Activated naive CD4-positive, alpha-beta T cell treated with anti-CD3 and anti-CD28 coated beads, Interleukin-2, amount 10 ng/mL, durations not matched to agents 7 days and 5 days (primary cell): ENCODE measurements at places on chromosomes 12 and 14.
A peak's percentile ranks its signal among the peaks of the same experiment; 100 is the strongest.

DNA sequence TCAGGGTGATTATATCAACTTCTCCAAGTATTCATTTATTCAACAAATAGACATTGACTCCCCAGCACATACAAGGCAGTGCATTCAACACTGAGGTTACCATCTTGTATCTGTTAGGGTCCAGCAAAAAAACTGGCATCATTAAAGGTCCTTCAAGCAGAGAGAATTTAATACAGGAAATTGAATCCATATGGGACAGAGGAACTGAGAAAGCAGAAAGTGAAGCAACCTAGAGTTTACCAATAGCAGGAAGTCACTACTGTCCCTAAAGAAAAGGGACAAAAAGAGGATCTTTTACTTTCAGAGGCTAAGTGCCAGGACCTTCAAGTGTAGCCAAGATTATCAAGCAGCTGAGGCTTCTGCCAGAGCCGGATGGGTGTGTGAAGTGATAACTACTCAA lies 237.8 kb upstream of the TBX3 start:
- no peak for DNase-seq

DNA sequence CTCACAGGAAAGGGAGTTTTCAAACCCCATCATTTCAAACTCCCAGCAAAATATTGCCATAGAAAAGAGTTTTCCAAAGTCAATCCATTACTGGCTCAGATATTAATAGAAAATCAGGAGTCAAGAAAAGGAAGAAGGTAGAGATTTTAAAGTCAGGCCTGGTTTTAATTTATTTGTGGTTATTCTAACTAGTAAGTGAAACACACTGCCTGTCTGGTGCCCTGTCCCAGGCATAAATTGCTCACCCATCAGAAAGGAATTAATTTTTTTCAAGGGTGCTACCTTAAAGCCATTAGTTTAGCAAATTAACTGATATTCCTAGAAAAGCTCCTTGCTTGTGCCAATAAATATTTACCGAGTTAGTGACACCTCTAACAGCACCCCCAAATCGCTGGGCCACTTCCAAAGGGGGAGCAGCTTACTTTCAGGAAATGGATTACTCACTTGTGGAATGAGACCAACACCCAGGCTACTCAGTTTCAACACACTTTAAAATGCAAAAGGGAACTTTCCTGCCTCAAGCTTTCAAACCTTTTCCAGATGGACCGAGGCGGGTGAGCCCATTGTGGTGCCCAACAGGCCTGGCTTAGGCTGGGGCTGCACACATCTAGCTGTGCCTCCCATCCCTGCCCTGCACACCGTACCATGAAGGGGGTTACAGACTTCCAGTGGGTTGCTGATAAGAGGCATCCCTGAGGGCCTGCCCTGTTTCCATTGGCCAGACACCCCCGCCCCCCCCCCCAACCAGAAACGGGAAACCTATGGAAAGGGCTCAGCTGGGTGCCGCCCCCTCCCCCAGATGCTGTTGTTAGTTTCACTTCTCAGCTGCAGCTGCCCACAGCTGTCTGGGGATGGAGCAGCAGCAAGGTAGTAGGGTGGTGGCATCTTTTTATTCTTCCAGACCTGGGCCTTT lies 117.2 kb downstream of the SAMD4A start:
- no peak for DNase-seq

GRCh38 chr14:104304451-104305351 lies 166.3 kb downstream of the KIF26A start:
- DNase-seq = no peak

GRCh38 chr12:30643366-30643765 lies 52.3 kb downstream of the IPO8 start:
- DNase-seq = no peak

DNA sequence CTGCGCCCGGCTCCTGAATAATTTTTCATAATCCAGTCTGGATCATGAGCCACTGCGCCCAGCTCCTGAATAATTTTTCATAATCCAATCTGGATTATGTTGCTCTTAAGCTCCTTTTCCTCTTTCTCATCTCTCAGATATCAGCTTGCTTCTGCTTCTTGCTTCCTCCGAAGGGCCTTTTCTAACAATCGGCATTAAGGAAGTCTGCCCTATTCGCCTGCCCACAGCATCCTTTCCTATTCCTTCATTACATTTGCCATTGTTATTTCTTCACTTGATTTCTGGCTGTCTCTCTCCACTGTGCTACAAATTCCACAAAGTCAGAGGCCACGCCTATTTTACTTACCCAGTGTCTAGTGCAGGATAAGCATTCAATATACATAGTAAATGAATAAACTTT lies 83.5 kb downstream of the TTC7B start:
- no peak for DNase-seq

DNA sequence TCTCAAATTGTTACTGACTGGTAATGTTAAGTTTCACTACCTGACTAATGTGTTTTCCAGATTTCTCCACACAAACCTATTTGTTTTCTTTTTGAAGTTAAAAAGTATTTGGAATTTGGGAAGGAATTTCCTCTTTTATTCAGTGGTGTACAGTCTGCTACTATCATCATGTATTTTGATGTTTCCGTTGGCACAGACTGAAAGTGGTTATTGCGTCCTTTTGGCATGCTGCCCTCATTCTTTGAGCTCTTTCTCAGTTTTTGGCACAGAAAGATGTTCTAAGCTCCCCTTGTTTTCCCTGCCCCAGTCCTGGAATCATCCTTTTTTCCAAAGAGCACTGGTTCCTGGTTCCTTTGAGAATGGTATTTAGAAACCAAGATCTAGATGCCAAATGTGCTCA lies 31.4 kb upstream of the RTRAF start:
- DNase-seq = no peak

DNA sequence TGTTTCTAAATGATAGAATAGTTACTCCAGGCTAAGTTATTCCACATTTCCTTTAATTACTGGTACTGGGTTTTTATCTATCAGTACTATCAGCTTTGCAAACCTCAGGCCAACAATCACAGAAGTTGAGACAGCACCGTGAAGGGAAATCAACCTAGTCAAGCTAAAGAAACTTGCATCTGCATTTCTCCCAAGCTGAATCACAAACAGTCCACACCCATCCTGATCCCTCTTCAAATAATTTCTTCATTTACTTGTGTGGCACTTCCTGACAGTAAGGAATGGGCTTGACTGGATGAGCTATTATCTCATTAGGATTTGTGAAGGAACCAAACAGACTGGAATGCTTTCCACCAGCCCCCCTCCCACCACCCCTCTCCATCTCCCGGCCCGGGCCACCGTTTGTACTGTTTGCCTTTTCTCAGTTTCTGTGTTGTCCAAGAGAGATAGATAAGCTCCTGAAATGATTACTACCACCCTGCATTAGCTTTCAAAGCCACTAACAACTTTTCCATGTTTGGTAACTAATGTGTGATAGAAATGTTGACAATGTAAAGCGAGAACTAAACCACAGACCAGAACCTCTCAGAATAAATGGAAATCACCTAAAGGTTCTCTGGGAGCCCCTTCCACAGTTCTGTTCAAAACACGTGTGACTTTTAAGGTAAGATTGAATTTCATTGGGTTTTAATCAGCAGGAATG lies 236.3 kb downstream of the SLC25A21 start:
- no peak for DNase-seq

DNA sequence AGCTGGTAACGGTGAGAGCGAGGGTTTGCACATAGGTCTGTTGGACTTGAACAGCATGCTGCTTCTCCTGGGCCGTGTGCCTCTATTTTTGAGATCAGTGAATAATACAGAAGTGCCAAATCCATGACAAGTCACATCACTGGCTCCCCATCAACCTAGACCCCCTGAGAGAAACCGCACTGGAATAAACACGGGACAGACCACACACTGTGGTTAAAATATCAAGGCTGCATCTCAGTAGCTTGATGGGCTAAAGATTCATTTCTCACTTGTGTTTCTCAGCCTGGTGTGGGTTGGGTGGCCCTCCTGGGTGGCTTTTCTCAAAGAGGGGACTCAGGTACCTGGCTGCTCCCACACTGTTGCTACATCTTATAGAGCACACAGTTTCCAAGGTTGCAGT lies 191.0 kb downstream of the DICER1 start:
- no peak for DNase-seq

DNA sequence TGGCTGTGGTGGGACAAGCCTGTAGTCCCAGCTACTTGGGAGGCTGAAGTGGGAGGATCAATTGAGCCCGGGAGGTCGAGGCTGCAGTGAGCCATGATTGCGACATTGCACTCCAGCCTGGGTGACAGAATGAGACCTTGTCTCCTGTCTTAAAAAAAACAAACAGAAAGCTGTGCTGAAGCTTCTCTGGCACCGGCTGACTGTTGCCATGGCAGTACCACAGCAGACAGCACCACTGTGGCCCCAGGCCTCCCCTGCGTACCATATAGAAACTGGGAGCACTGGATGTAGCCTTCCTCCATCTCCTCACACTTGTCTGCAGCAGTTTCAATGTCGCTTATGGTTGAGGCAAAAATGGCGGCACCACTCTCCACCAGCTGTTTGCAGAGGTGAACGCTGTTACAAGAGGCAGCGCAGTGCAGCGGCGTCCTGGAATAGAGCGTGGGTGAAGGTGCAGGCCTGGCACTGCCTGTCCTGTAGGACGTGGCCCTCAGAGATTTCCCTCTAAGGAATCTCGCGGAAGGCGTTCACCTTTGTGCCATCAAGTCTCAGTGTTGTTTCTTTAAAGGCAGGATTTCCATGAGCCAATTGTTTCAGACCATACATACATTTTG lies 21.9 kb downstream of the ZFYVE21 start:
- peak; percentile 13 for DNase-seq

DNA sequence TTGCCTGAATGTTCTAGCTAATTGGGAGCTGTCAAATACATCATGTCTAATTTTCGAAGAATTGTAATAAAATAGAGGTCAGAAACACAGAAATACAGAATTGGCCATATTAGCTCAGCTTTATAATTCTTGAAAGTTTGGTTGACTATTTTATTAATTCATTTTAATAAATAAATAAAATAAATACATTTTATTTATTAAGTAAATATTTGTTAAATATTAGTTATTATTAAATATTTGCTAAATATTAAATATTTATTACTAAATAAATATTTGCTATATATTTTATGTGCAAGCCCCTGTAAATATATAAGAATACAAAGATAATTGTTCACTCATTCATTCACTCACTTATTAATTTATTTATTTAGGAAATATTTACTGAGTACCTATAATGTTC lies 231.3 kb downstream of the SSPN start:
- no peak for DNase-seq

- DNase-seq = no peak
Observed at GRCh38 chr12:96751626-96752025, 155.4 kb upstream of the NEDD1 start.

- DNase-seq = no peak
Observed at GRCh38 chr12:62436164-62436503, 30.5 kb upstream of the MON2 start.

- DNase-seq = no peak
Observed at GRCh38 chr12:24742378-24742777, 206.5 kb downstream of the BCAT1 start.

GRCh38 chr14:54804538-54805041 lies 98.0 kb downstream of the GCH1 start:
- no peak for DNase-seq

DNA sequence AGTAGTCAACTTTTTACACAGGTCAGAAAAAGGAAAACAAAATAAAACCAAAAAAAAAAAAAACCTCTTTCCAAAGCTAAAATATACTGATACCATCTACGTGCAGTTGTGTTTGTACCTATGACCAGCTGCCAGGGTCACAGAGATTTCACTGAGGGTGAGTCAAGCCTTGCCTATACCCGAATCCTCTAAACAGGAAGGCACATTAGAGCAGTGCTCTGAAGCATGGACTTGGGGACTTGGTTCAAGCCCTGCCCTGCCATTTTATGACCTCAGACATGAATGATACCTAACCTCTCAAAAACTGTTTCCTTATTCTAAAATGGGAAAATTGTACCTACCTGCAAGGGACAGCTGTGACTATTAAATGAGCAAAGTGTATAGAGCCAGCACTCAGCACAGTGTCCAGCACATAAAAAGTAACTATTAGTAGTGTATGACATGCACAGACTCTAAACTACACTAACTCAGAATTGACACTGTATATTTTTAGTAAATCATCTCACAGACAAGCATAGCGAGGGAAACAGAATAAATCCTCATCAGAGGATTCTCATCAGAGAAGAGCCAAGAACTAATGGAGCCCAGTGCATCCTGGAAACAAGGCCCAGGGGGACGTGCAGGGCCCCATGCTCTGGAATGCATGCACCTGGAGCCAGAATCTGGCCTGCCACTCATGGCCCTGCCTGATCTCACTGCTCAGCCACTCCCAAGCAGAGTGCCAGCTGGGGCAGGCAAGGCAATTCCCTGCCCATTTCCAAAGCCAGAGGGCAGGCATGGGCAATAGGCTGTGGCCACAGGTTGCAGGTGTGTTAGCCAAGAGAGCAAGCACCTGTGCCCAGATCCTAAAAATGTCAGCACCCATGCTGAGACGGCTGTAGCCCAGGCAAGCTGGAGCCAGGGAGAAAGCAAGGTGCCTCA lies 57.0 kb downstream of the NT5DC3 start:
- no peak for DNase-seq

DNA sequence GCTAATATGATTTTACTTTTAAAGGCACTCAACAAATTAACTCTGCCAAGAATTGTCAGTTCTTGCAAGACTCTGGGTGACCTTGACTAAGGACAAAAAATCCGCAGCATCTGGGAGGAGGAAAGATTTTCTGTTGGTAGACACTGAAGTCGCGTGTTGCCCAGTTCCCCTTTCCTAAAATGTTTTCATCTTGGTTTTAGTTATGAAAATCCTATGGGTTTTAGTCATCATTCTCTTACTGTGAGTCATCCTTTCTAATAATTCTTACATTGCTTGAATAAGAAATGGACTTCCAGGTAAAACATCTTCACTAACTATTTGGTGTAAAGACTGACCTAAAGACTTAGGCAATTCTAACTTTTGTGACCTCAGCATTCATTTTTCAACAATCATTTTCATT lies 9.1 kb downstream of the GSG1 start:
- DNase-seq = no peak

DNA sequence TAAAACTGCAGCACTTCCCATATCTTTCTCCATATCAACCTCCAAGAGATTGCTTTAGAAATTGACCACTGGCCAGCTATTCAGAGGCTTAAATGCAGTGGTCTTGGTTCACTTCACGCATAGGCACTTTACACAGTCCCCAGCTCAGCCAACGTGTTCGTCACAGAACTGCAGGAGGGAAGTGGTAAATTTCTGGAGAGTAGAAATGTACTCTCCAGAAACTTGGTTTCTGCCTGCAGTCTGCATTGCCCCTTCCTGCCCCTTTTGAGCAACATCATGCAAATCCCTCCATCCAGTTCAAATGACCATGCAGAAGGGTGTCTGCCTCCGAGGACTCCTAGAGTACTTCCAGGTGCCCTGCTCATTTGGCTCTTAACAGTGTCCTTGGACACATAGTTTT lies 42.7 kb upstream of the NEDD1 start:
- DNase-seq = no peak
